CD8-positive, alpha-beta memory T cell (primary cell): ENCODE measurements at places on chromosomes 1 and 21. TPM values are rescaled to one million over a fixed set of nuclear protein-coding genes. Genes with fewer than 3 reads are reported as not detected.

- no peak for DNase-seq
Measured at GRCh38 chr1:162476620-162477019, 21.0 kb upstream of the UHMK1 start.

GRCh38 chr1:30028939-30029338, 694.4 kb downstream of the MATN1 start:
- DNase-seq, result no peak

- peak; percentile 85 for DNase-seq
Measured at GRCh38 chr1:244969355-244970235, 105.3 kb upstream of the HNRNPU start.

DNA sequence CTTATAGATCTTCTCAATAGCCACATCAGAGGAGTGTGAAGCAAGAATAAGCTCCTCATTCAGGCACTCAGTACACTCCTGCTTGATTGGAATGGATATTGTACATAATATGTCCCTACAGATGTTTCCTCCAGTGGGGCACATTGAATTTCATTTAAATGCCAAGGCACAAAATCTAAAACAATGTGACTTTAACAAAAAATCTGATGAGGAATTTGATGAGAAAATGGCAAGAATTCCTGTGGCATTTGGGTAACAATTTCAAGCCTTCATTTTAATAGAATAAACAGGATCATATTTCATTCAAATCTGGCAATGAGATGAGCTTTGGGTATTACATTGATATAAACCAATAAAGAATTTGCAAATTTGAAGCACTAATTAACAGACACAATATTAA, 307.7 kb upstream of the PKN2 start:
- no peak for DNase-seq

GRCh38 chr1:113040041-113040440, 33.0 kb upstream of the LRIG2 start:
- DNase-seq, result no peak

DNA sequence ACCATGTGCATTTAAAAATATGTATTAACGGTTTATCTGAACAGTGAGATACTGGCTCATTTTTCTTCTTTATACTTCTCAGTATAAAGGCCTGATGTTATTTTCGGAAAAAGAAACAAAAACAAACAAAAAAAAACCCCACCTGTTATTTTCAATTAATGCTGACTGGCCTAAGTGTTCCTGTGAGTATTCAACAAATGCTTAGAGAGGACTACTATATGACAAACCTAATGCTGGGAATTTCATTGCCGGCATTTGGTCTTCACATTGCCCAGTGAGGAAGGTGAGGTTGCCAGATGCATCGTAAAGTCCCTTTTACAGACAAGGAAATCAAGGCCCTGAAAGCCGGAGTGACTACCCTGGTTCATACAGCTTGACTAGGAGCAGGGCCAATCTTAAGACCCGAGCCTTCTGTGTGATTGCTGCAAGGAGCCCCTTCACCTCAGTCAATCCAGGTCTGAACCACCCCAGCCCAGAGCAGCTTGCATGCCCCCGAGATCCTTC, 599 bp downstream of the MRPL24 start:
- DNase-seq, result no peak

DNA sequence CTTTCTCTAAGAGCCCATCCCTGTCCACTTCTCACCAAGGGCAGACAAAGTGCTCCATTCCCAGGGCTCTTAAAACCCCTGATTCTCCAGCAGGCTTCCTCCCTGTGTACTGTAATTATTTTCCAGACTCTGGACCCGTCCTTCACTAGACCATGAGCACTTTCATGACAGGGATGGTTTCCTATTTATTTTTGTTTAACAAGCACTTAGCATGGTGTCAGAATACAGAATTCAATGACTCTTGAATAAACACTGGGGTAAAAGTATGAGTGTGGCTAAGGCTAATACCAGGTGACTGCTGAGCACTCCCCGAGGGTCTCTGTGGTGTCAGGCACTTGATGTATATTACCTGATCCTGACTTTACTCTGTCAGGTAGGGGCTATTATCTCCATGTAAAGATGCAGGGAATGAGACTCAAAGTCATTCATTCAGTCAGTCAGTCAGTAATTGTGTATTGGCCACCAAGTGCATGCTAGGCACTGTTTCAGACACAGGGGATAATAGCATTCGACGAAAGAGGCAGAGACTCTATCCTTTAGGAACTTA, 47.2 kb downstream of the C1orf21 start:
- DNase-seq, result no peak

DNA sequence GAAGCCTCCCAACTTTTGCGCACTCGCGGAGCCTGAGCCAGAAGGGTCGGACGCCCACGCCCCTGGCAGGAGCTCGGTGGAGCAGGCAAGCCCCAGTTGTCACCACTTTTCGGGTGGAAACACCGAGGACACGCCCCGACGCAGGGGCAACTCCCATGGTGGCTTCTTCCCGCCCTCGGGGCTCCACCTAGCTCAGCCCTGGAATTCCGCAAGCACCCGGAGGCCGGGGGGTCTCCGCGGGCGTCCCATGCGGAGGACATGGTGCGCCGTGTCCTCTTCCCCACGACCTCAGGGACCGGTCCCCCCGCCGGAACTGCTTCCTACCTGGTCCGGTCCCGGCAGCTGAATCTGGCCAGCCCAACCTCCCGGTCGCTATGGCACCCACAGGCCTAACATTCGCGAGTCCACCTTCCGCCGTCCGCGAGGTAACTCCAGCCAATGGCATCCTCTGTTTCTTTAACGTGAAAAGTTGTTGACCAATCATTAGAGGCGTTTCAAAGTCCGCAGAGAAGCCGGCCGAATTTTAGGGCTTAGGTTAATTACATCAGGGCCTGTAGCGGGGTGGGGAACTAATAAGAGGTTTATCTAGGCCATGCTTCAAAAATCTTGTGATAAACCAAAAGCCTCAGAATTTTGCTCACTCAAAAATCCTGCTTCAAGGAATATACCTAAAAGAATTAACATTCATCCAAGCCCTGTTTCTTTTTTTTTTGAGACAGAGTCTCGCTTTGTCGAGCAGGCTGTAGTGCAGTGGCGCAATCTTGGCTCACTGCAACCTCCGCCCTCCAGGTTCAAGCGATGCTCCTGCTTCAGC, at the start of gene STPG1:
Gene STPG1, minus strand, starts transcription at position 433 of the 814 bp plus-strand sequence. CDS start 12,394 bp downstream, outside the sequence.
- DNase-seq, result peak; percentile 59

GRCh38 chr1:246117066-246117791, 389.9 kb downstream of the SMYD3 start:
- peak; percentile 53 for DNase-seq

NCAM2 gene
- not detected for total RNA-seq

ESRRG gene
- not detected for total RNA-seq

INAVA gene
- total RNA-seq, result 0.24 TPM

OR6N1 gene
- not detected for total RNA-seq
